Left lung (tissue), 14 donors: ENCODE measurements at places on chromosomes 1 and 21. TPM values are rescaled to one million over a fixed set of nuclear protein-coding genes. Genes with fewer than 3 reads are reported as not detected.
A peak's percentile ranks its signal among the peaks of the same experiment; 100 is the strongest.

- no peaks in the 10 kb centered on the region for H3K27me3 ChIP-seq
- no peaks in the 10 kb centered on the region for H3K36me3 ChIP-seq
- H3K27ac ChIP-seq: no peak overlapping the region
- H3K4me3 ChIP-seq: no peak overlapping the region
Measured at GRCh38 chr1:184049291-184049690, 2.2 kb upstream of the TSEN15 start.

Gene SERTAD4
- 4.6 TPM for polyA plus RNA-seq

GRCh38 chr1:99850459-99851291, 514 bp downstream of the AGL start:
- H3K27me3 ChIP-seq: no peaks in the 10 kb centered on the region
- H3K36me3 ChIP-seq: peaks cover 12% of the 10 kb centered on the region
- H3K4me3 ChIP-seq: peak overlapping the region; percentile 58
- DNase-seq: peak; percentile 15

Gene TNNT2
- 5.8 TPM for polyA plus RNA-seq

DNA sequence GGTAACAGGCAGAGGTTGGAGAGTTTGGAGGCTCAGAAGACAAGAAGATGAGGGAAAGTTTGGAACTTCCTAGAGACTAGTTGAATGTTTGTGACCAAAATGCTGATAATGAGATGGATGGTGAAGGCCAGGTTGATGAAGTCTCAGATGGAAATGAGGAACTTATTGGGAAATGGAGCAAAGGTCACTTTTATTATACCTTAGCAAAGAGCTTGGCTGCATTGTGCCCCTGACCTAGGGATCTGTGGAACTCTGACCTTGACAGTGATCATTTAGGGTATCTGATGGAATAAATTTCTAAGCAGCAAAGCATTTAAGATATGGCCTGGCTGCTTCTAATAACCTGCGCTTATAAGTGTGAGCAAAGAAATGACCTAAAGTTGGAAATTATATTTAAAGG, 17.2 kb downstream of the FAM3B start:
- no peak for DNase-seq
- no peaks in the 10 kb centered on the region for H3K36me3 ChIP-seq
- H3K4me1 ChIP-seq: no peaks in the 10 kb centered on the region
- no peak overlapping the region for H3K27ac ChIP-seq

GRCh38 chr1:54664364-54664763, 22.8 kb downstream of the MROH7 start:
- H3K27me3 ChIP-seq: no peaks in the 10 kb centered on the region
- no peak overlapping the region for H3K4me3 ChIP-seq
- H3K4me1 ChIP-seq: no peaks in the 10 kb centered on the region
- H3K27ac ChIP-seq: no peak overlapping the region
- no peaks in the 10 kb centered on the region for H3K36me3 ChIP-seq

- H3K27ac ChIP-seq: no peak overlapping the region
- peaks cover 9% of the 10 kb centered on the region for H3K4me1 ChIP-seq
- no peaks in the 10 kb centered on the region for H3K36me3 ChIP-seq
- DNase-seq: no peak
- H3K4me3 ChIP-seq: no peak overlapping the region
Measured at GRCh38 chr1:117610036-117610435, 4.2 kb downstream of the TENT5C start.

DNA sequence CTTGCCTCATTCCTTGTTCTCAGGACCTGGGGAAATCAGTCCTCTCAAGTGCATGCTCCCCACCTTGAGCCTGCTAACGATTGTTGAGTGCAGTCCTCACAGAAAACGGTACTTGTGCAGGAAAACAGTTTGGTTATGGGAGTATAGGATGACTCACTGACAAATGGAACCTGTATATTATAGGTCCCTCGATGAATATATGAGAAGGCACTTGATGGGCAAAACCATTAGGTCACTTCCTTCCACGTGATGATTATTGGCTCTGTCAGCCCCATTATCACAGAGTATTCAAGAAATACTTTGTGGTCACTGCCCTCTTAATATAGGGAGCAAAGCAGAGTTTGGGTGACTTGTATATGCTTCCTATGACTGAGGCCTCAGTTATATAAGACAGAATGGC, 6.2 kb downstream of the CCDC17 start:
- H3K27me3 ChIP-seq: no peaks in the 10 kb centered on the region
- H3K27ac ChIP-seq: no peak overlapping the region
- peaks cover 95% of the 10 kb centered on the region for H3K36me3 ChIP-seq
- peaks cover 10% of the 10 kb centered on the region for H3K4me1 ChIP-seq

GRCh38 chr1:76336931-76337371, 262.4 kb downstream of the ST6GALNAC3 start:
- H3K36me3 ChIP-seq: no peaks in the 10 kb centered on the region
- H3K4me3 ChIP-seq: no peak overlapping the region
- DNase-seq: peak; percentile 85

- H3K36me3 ChIP-seq: no peaks in the 10 kb centered on the region
- no peaks in the 10 kb centered on the region for H3K4me1 ChIP-seq
- no peak overlapping the region for H3K27ac ChIP-seq
- H3K4me3 ChIP-seq: no peak overlapping the region
- no peaks in the 10 kb centered on the region for H3K27me3 ChIP-seq
Measured at GRCh38 chr1:88029142-88029541, 654.9 kb upstream of the PKN2 start.

DNA sequence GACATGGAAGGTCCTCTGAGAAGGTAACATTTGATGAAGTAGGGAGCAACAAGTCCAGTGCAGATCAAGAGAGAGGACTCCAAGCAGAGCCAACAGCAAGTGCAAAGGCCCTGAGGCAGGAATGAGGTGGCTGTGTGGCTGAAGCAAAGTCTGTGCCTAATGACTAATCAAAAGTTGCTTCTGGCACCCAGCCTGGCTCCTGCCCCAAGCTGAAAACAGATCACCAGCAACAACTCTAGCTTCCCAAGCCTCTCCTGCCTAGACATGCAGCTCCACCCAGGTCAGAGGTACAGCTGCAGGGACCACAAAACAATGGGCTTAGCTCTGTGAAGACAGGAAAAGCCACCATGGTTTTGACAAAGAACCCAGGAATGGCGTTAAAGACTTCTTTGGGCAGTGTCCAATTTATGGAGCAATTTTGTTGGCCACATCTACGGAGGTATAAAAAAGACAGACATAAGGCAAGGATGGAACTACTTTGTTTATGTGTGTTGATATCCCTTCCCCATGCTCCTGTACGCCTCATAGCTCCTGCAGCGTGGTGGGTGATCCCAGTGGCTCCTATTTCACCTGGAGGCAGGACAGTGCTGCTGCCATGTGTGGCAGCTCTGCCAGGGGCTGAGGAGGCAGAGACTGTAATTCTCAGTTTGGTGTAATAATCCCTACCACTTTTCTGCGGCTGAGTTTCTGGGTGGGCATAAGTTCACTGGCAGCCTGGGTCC, 26.4 kb upstream of the IGSF3 start:
- no peaks in the 10 kb centered on the region for H3K4me1 ChIP-seq
- H3K4me3 ChIP-seq: no peak overlapping the region
- H3K27me3 ChIP-seq: no peaks in the 10 kb centered on the region
- H3K36me3 ChIP-seq: no peaks in the 10 kb centered on the region
- no peak for DNase-seq

DNA sequence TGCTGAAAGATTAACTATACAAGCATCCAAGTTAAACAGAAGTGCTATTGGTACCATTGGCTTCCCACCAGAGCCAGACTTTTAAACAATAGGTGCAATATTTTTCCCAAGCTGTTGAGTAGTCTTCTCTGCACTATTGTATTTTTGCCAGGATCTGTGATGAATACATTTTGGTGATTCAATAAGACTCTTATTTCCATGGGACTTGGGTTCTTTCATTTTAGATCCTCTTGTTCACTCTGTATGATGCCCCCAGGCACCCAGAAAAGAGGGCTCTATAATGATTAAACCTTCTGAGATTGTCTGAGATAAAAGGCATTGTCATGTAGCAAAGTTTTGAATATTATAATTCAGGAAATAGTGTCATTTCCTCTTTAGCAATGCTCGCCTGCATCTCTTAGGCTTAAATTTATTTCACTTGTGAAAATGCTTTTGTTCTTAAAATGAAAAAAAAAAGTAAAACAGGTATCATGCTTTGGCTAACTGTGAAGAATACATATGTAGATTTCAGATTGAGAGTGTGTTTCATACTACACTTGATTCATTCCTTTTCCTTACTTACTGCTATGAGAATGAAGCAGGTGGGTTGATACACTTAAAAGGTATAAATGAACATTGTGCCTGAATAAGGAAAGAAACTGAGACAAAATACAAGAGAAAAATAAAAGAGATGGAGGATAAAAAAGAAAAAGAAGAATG, 275.0 kb downstream of the HMCN1 start:
- H3K4me1 ChIP-seq: no peaks in the 10 kb centered on the region
- H3K4me3 ChIP-seq: no peak overlapping the region
- DNase-seq: no peak
- no peak overlapping the region for H3K27ac ChIP-seq
- no peaks in the 10 kb centered on the region for H3K27me3 ChIP-seq

- H3K36me3 ChIP-seq: no peaks in the 10 kb centered on the region
- no peaks in the 10 kb centered on the region for H3K27me3 ChIP-seq
- no peak overlapping the region for H3K27ac ChIP-seq
Measured at GRCh38 chr1:15676688-15677661, 7.1 kb upstream of the PLEKHM2 start.

DNA sequence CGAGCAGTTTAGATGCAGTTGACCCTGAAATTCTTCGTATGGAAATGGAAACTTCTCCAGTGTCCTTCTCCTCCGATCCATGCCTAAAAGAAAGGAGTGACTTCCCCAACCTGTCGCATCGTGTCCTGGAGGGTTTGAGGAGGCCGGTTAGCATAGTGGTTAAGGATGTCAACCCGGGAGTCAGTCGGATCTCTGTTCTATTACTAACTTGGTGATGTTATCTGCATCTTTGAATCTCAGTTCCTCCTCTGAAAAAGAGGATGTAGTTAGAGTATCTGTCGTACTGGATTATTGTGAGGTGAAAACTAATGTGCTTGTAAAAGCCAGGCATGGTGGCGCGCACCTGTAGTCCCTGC, 684 bp downstream of the ZBTB8B start:
- peaks cover 8% of the 10 kb centered on the region for H3K4me1 ChIP-seq
- H3K27me3 ChIP-seq: peaks cover 82% of the 10 kb centered on the region
- H3K27ac ChIP-seq: no peak overlapping the region
- no peak for DNase-seq
- no peaks in the 10 kb centered on the region for H3K36me3 ChIP-seq
- no peak overlapping the region for H3K4me3 ChIP-seq

DNA sequence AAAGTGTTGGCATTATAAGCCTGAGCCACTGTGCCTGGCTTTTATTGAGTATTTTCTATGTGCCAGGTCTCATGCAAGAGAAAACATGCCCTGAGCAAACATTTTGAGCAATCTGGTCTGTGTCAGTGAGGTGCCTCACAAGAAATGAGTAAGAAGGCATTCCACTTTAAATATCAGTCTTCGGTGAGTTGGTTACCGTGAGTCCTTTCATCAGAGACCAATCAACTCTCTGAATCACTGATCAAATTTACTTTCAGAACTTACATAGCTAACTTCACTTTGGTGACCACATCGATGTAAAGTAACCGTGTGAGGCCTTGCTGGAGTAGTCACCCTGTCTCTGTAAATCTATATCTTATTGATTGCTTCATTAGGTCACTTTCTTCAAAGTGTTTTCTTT, 14.3 kb upstream of the DDX59 start:
- no peaks in the 10 kb centered on the region for H3K4me1 ChIP-seq
- no peak overlapping the region for H3K4me3 ChIP-seq
- DNase-seq: no peak
- no peaks in the 10 kb centered on the region for H3K36me3 ChIP-seq

Gene FNDC5
- polyA plus RNA-seq: 11.7 TPM

GRCh38 chr1:34520111-34520510, 234.7 kb upstream of the GJB5 start:
- H3K4me1 ChIP-seq: no peaks in the 10 kb centered on the region
- H3K36me3 ChIP-seq: no peaks in the 10 kb centered on the region
- no peak for DNase-seq
- H3K4me3 ChIP-seq: no peak overlapping the region

- no peak for DNase-seq
- H3K4me3 ChIP-seq: no peak overlapping the region
- H3K4me1 ChIP-seq: peaks cover 10% of the 10 kb centered on the region
- no peak overlapping the region for H3K27ac ChIP-seq
- no peaks in the 10 kb centered on the region for H3K36me3 ChIP-seq
Measured at GRCh38 chr1:60283690-60284089, 210.1 kb upstream of the C1orf87 start.

- H3K4me1 ChIP-seq: no peaks in the 10 kb centered on the region
- no peaks in the 10 kb centered on the region for H3K27me3 ChIP-seq
- no peak overlapping the region for H3K4me3 ChIP-seq
- no peaks in the 10 kb centered on the region for H3K36me3 ChIP-seq
- no peak overlapping the region for H3K27ac ChIP-seq
Measured at GRCh38 chr1:38115682-38116202, 69.1 kb upstream of the POU3F1 start.

GRCh38 chr21:15028186-15028585, 36.6 kb downstream of the NRIP1 start:
- peak overlapping the region; percentile 14 for H3K27ac ChIP-seq
- H3K4me3 ChIP-seq: no peak overlapping the region
- H3K27me3 ChIP-seq: no peaks in the 10 kb centered on the region
- peaks cover 4% of the 10 kb centered on the region for H3K4me1 ChIP-seq
- no peak for DNase-seq
- no peaks in the 10 kb centered on the region for H3K36me3 ChIP-seq

- H3K4me3 ChIP-seq: no peak overlapping the region
- DNase-seq: no peak
- H3K27me3 ChIP-seq: no peaks in the 10 kb centered on the region
- H3K4me1 ChIP-seq: peaks cover 5% of the 10 kb centered on the region
- no peaks in the 10 kb centered on the region for H3K36me3 ChIP-seq
- H3K27ac ChIP-seq: no peak overlapping the region
Measured at GRCh38 chr1:93801471-93801870, 77.5 kb downstream of the DNTTIP2 start.

Gene DDR2
- 28.5 TPM for polyA plus RNA-seq

Gene TYW3
- polyA plus RNA-seq: 40.7 TPM

Gene CFHR1
- polyA plus RNA-seq: 7.6 TPM

Gene ATAD3C
- polyA plus RNA-seq: 4.5 TPM

- H3K27me3 ChIP-seq: no peaks in the 10 kb centered on the region
- no peak for DNase-seq
- H3K4me3 ChIP-seq: no peak overlapping the region
- no peaks in the 10 kb centered on the region for H3K36me3 ChIP-seq
Measured at GRCh38 chr1:4781646-4782045, 127.2 kb downstream of the AJAP1 start.

DNA sequence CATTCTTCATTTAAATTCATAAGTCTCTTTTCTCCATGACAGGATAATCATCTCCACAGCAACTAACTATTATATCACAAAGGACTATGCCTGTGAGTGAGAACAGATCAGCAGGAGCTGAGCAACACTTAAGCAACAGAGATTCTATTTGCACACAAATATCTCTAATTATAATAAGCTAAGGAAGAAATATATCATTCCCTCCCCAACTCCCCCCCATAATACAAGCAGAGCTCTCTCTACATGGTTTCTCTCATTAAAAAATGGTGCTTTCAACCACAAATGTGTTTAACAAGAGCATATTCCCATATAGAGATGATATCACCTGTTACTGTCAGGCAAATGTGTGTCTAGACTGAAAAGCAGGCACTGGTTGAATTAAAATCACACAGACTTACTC, 34.5 kb upstream of the NIBAN1 start:
- H3K4me3 ChIP-seq: no peak overlapping the region
- no peak overlapping the region for H3K27ac ChIP-seq
- no peaks in the 10 kb centered on the region for H3K27me3 ChIP-seq
- no peaks in the 10 kb centered on the region for H3K36me3 ChIP-seq
- DNase-seq: no peak

Gene SUSD4
- polyA plus RNA-seq: 29.2 TPM

- H3K36me3 ChIP-seq: no peaks in the 10 kb centered on the region
- no peaks in the 10 kb centered on the region for H3K4me1 ChIP-seq
- no peak overlapping the region for H3K27ac ChIP-seq
- no peak overlapping the region for H3K4me3 ChIP-seq
- no peaks in the 10 kb centered on the region for H3K27me3 ChIP-seq
- no peak for DNase-seq
Measured at GRCh38 chr1:80542231-80542630, 1258.5 kb upstream of the ADGRL2 start.
